ENCODE measurements at places on chromosomes 3 and 15. TPM values are rescaled to one million over a fixed set of nuclear protein-coding genes. Genes with fewer than 3 reads are reported as not detected.
A peak's percentile ranks its signal among the peaks of the same experiment; 100 is the strongest.

DNA sequence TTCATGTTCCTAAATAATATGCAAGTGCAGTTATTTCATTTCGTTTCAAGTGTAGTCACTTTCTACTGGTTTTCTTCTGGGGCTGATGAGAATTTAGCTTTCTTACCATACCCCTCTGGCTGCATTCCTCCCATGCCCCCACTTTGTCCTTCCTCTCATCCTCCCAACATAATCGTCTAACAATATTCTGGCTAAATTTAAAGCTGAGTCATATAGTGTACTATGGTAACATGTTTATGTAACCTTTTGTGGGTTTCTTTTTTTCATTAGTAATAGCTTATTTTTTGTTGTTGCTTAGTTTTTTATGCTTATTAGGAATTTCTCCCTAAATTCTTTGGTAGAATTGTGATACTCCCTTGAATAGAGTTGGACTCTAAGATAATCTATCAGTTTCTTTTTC, 30.5 kb downstream of the DUT start:
- DNase-seq: no peak

DNA sequence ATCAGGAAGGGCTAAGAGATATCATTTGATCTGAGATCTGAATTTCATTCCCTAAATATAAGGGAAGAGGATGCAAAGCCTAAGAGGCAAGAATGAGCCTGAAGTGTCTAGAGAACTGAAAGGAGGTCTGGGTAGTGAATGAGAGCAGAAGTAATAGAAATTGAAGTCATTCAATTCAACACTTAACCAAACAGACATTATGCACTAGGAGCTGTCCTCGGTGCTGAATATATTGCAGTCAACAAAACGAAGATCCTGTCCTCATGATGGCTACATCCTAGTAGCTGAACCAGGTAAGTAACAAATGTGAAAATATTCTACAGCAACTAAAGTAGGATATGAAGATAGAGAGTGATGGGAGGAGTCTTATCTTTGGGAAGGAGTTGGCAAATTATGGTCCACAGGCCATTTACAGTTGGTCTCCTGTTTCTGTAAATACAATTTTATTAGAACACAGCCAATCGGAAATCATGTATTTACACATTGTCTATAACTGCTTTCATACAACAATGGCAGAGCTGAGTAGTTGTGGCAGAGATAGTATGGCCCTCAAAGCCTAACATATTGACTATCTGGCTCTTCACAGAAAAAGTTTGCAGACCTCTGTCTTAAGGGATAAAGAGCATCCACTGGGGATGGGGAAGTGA, 192.9 kb upstream of the CADPS start:
- DNase-seq: no peak

The EIF4E3 gene
- total RNA-seq: 12.4 TPM

- no peak for DNase-seq
Measured at GRCh38 chr3:17459470-17459993, 282.9 kb downstream of the TBC1D5 start.

The PATL2 gene
- not detected for total RNA-seq

DNA sequence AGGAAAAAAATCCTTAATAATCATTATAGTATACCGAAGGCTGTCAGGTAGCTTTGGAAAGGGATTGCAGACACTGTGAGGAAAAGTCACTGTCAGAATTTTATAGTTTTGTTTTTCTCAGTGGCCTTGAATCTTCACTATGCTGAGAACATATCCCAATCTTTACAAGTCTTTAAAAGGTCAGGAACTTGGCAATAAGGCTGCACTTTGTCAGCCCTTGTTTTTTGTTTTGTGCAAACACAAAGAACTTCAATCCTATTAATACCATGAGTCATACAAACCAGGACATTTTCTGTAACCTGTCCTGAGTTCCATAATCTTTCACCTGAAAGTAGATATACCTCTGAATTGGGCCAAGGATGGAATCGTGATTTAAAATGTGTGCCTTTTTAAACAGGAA, 45.6 kb upstream of the PIK3R4 start:
- DNase-seq: no peak

The LARP6 gene
- 135 TPM for total RNA-seq

DNA sequence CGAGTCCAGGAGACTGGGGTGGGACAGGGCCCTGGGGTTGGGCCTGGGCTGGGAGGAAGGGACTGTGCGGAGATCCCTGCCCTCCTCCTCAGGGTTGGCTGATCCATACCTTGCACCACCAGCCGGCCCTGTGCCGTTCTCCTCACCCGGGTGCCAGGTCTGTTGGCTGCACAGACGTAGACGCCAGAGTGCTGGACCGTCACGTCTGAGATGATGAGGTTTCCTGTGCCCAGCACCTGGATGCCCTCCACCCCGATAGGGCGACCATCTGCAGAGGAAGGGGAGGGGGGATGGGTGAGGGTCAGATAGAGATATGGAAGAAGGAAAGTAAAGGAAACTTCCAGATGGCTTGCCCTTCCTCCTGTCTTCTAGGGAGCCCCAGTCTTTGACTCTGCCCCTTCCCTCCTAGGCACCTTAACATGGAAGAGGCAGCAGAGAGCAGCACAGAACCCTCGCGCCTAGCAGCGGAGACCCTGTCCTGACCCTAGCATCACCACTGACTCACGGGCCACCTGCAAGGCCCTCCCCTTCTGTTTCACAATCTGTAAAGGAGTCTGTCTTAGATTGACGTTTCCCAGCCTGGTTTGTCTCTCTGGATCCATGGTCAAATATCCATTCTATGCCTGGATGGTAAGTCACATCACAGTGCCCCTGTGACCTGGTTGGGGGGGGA, 28.8 kb downstream of the RNU5B-1 start:
- no peak for DNase-seq

- DNase-seq: peak; percentile 55
Measured at GRCh38 chr3:107598926-107599771, 76.4 kb downstream of the BBX start.

GRCh38 chr3:153967260-153967659, 153.9 kb upstream of the ARHGEF26 start:
- no peak for DNase-seq

DNA sequence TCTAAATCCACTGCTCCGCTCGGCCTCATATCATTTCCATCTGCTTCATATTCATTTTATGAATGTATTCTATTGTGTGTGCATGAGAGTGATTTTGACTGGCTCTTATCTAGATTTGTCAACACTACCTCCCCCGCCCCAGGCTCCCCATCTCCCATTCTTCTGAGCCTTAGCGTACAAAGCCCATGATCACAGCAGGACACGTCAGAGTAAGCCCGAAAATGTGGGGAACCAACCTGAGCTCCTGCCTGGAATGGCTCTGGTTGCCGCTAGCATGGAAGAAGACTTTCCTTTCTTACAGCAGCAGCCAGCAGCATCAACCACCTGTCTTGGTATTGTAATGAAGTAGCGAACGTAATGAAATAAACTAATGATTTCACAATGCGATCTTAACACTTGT, 61.4 kb downstream of the GABRB3 start:
- DNase-seq: no peak

DNA sequence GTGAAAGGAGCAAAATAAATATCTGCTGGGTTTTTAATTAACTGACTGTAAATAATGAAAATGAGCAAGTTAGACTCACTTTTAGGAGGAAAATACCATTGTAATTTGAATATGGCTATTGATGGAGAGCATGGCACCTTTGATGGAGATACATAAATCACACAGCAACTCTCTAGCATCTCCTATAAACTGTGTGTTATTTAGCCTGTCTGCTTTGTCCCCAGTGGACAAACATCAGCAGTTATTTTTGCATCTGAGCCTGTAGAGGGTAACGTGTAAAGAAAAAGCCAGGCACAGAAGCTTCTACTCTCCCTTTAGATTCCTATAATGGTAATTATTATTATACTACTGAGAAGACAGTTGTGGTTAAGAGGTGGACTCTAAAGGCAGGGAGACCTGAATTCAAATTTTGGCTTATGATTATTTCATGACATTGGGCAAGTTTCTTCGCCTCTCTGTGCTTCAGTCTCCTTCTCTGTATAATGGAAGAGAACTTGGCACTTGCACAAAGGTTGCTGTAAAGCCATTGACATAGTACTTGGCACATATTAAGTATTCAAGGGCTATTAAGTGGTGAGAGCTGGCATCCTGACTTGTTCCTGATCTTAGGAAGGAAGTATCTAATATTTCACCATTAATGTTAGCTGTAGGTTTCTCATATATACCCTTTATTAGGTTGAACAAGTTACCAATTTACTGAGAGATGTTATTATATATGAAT, 289.5 kb upstream of the TRIM42 start:
- DNase-seq: no peak

The RAB43 gene
- 29.7 TPM for total RNA-seq

GRCh38 chr15:73631915-73632669, 1.1 kb downstream of the NPTN start:
- no peak for DNase-seq

- DNase-seq: no peak
Measured at GRCh38 chr3:48435774-48436476, 4.0 kb downstream of the CCDC51 start.

The RAB8B gene
- 34.8 TPM for total RNA-seq

The P2RY1 gene
- total RNA-seq: not detected

The NR1I2 gene
- not detected for total RNA-seq

DNA sequence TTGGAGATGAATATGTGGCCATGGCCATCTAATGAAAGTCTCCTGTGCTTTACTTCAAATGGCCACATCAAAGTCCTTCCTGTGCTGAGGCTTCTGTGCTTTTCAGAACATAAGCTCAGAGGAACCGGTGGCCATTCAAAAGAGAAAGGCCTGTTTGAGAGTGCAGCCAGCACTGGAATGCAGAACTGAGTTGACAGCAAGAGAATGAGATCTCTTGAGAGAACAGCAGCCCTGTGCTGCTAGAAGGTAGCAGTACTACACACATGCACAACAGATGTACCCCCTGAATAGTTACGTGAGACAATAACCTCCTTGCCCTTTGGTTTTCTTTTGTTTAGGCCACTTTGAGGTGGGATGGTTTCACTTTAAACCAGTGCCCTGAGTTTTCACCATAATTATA, 292.5 kb downstream of the PTPRG start:
- DNase-seq: no peak

DNA sequence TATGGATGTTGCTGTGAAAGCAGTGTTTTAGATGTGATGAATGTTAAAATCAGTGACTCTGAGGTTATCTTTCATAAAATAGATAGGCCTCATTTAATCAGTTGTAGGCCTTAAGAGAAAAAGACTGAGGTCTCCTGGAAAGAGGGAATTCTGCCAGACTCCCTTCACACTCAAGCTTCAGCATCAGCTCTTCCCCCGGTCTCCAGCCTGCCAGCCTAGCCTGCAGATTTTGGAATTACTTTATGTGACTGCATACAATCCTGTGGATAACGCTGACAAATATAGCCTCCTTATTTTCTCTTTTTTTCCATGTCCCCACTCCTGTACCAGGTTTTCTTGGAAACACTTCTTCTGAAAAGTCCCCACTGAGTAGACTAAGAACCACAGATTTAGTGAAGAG, 510.3 kb downstream of the GBE1 start:
- no peak for DNase-seq

DNA sequence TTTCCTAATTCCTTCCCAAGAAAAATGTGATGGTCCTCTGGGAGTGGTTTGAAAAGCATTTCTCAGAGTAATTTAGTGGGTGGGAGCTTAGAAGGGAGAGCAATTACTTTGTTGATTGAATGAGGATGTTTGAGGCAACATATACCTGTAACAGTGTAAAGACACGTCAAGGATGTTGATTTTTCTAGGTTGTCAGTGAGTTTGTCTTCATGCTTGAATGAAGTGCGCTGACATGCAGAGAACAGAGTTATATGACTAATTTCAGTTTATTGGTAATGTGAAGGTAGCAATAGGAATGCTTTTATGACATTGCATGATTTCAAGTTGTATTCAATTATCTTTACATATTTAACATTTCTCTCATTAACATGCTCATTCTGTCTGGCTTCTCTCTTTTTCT, 286.9 kb downstream of the NFKBIZ start:
- DNase-seq: no peak

GRCh38 chr15:84950570-84951111, 31.0 kb upstream of the PDE8A start:
- no peak for DNase-seq

The GXYLT2 gene
- total RNA-seq: 140 TPM

The SPSB4 gene
- total RNA-seq: 2.7 TPM

The OR5K2 gene
- total RNA-seq: not detected

DNA sequence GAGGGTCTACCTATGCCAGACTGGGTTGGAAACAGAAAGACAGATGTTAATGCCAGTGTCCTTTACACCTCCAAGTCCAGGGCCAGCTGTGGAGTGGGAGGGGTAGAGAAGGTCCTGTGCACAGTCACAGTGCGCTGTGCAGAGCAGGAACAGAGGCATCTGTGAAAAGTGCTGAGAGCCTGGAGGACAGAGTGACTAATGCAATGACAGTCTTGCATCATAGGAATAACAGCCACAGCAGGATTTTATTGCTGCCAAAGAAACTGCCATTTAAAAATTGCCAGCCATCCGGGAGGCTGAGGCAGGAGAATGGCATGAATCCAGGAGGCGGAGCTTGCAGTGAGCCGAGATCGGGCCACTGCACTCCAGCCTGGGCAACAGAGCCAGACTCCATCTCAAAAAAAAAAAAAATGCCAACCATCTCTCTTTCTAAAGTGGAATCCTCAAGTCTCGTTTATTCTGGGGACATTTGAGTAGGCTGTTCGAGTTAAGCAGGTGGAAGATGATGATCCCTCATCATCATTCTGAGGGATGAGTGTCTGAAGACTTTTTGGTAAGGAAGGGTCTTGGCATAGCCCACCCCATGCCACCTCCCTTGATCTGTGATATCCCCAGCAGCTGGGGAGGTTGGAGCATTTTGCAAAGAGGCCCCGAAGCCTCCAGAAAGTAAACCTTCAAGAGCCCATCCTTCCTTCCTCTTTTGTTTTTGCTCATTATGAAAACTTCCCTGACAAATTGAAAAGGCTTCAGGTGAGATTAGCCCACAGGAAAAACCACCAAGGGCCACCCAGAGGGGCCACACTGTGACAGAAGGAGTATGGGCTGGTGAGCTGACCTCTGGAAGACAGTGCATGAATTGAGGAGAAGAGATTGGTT, 7.7 kb downstream of the CCR2 start:
- DNase-seq: no peak

The PARP15 gene
- total RNA-seq: not detected

GRCh38 chr3:38630070-38630469, 19.4 kb downstream of the SCN5A start:
- no peak for DNase-seq

The TGM5 gene
- total RNA-seq: not detected

The CAMK1 gene
- total RNA-seq: 9.7 TPM

GRCh38 chr3:41419809-41420208, 220.5 kb downstream of the CTNNB1 start:
- DNase-seq: no peak

DNA sequence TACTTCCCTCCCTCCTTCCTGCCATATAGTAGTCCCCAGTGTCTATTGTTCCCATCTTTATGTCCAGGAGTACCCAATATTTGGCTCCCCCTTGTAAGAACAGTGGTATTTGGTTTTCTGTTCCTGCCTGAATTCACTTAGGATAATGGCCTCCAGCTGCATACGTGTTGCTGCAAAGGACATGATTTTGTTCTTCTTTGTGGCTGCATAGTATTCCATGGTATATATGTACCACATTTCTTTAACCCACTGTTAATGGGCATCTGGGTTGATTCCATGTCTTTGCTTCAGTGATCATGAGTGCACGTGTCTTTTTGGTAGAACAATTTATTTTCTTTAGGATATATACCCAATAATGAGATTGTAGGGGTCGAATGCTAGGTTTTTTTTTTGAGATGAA, 19.3 kb downstream of the SPRED1 start:
- no peak for DNase-seq

The ECE2 gene
- not detected for total RNA-seq

All from chondrocyte (in vitro differentiated cells).